ENCODE measurements at places on chromosomes 4 and X.

DNA sequence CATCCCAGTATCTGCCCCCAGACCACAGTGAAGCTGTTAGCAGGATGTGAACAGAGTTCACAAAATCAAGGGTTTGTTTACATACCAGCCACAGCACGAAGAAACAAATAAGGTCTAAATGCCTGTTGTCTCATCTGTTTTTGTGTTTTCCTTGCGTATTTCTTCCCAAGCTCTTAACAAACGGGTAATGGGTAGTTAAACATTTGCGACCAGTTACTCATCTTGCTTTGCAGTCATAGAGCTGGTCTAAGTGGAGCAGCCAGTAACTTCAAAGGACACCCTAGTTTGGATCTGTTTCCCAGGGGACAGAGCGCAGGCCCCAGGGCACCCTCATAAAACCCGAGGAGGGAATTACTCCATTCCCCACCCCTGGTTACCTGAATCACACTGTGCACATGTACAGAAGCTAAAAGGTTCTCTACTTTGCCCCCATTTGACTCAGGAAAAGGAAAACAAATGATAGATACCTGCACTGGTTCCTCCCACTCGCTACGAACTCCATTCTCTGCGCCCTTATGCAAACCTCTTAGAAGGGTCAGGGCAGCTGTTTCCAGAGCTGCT lies 68.8 kb downstream of the MAML3 start:
- DNase-seq: no peak

GRCh38 chr4:87076690-87077358 lies 142.0 kb downstream of the AFF1 start:
- no peak for DNase-seq

DNA sequence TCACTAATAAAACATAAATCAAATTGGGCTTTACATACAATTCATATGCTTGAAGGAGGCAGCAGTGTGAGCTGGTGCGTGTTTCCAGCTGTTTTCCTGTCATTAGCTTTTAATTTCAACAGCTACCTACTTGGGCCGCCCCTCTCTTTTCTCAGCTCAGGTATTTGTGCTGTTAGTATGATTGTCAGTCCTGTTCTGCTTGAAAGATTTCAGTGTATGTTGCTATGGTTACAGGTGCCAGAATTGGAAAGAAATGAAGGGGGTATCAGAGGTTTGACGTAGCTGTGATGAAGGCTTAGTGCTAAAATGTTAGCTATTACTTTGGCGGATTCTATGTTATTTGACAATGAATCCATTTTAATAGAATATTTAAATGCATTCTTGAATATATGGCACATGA lies 440.3 kb downstream of the ZIC3 start:
- DNase-seq: no peak

- no peak for DNase-seq
These were observed 76.2 kb downstream of the MTMR1 start for GRCh38 chrX:150769408-150769807.

- no peak for DNase-seq
These were observed 106.5 kb downstream of the TNIP2 start for GRCh38 chr4:2649604-2650114.

DNA sequence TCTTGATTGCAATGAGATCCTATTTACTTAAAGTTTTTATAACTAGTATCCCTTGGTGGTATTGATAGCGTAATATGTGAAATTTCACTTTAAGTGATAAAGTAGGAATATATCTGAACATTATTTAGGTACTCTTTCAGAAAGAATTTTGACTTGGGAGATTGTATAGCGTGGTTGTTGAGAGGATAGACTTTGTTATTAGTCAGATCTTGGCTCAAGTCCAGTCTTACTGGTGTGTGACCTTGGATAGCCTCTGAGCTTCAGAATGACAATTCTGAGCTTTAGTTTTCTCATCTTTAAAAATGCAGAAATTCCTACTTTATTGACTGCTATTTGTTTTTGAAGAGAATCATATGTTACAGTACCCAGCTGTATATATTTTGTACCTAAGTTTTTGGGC lies 32.6 kb downstream of the DCK start:
- no peak for DNase-seq

- DNase-seq: no peak
These were observed 526.6 kb downstream of the C4orf33 start for GRCh38 chr4:129622566-129622965.
